ENCODE measurements at places on chromosomes 1 and 21. TPM values are rescaled to one million over a fixed set of nuclear protein-coding genes. Genes with fewer than 3 reads are reported as not detected.

The OR2C3 gene
- total RNA-seq, result not detected

- no peak for ATAC-seq
These were observed 38.4 kb upstream of the SAMSN1 start for GRCh38 chr21:14584357-14585095.

The TNNT2 gene
- total RNA-seq, result not detected

- no peak for ATAC-seq
These were observed 17.3 kb upstream of the C1orf159 start for GRCh38 chr1:1132956-1133750.

DNA sequence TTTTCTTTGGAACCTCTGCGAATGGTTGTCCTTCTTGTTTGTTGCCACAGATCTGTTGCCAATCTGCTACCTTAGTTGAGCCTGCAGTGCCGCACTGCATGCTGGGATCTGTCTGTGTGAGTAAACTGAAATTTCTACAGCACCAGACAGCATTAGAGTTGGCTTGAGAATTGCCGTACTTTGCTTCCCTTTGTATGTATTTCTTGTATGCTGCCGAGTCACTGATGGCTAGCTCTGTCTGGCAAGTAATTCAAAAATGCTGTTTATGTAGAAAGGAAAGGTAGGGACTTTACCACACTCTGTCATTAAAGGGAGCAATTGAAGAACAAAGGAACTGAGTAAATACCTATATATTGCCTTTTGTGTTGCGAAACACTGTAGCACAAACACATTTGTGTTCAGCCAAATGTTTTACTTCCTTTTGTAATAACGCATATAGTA lies 857.4 kb downstream of the USP25 start:
- ATAC-seq, result no peak

DNA sequence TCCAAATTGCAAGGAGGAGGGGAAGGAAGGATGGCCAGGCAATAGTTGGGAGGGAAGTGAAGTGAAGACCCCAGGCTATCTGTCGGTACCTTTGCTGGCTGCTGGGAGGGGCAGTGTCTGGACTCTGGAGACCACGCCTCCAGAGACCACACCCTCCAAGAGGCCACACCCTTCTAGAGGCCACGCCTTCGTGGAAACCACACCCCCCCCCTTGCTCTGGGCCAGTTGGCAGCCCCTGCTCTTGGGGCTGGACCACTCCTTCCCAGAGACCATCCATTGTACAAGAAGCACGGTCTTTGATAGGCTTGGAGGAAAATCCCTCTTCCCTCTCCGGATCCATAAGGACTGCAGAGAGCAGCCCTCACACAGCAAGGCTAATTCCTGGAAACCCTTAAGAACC lies 73.1 kb downstream of the RYR2 start:
- no peak for ATAC-seq

GRCh38 chr1:37476087-37476452 lies 1.7 kb downstream of the ZC3H12A start:
- ATAC-seq, result no peak

DNA sequence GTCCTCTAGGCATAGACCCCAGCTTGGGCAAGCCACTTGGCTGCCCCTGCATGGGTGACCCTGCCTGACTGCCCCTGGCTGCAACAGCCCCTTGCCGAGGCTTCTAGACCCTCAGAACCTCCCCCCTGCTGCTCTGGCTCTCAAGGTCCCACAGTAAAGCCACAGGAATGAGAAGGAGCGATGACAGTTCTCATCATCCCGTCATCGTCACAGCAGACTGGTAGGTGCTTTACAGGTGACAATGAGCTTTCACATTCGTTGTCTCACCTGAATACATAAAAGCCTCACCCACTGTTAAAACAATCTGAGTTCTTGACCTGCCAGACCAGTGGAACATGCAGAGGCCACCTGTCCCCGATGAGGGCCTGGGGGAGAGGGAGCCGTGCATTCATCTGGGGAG lies 36.0 kb upstream of the GPR157 start:
- ATAC-seq, result no peak

The SPATC1L gene
- 6.7 TPM for total RNA-seq

DNA sequence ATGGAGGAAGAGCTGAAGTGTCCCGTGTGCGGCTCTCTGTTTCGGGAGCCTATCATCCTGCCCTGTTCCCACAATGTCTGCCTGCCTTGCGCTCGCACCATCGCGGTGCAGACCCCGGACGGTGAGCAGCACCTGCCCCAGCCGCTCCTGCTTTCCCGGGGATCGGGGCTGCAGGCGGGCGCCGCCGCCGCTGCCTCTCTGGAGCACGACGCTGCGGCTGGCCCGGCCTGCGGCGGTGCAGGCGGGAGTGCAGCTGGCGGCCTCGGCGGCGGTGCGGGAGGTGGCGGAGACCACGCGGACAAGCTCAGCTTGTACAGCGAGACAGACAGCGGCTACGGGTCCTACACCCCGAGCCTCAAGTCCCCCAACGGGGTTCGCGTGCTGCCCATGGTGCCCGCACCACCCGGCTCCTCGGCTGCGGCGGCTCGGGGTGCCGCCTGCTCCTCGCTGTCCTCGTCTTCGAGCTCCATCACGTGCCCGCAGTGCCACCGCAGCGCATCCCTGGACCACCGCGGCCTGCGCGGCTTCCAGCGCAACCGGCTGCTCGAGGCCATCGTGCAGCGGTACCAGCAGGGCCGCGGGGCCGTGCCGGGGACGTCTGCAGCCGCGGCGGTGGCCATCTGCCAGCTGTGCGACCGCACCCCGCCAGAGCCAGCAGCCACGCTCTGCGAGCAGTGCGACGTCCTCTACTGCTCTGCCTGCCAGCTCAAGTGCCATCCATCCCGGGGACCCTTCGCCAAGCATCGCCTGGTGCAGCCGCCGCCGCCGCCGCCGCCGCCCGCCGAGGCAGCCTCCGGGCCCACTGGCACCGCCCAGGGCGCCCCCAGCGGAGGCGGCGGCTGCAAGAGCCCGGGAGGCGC lies 1.3 kb downstream of the TRIM67 start:
- no peak for ATAC-seq
